Activated T-helper 1 cell treated with anti-CD3 and anti-CD28 coated beads, Interleukin-12 subunit alpha, Interleukin-12 subunit beta, Interleukin-2, Interleukin-4 antibody, amounts not matched to agents 30 ng/mL and 10 ng/mL and 1 ng/mL, durations not matched to agents 14 hours and 24 hours and 36 hours (primary cell): ENCODE measurements at places on chromosomes 7 and 10. TPM values are rescaled to one million over a fixed set of nuclear protein-coding genes. Genes with fewer than 3 reads are reported as not detected.
A peak's percentile ranks its signal among the peaks of the same experiment; 100 is the strongest.

DNA sequence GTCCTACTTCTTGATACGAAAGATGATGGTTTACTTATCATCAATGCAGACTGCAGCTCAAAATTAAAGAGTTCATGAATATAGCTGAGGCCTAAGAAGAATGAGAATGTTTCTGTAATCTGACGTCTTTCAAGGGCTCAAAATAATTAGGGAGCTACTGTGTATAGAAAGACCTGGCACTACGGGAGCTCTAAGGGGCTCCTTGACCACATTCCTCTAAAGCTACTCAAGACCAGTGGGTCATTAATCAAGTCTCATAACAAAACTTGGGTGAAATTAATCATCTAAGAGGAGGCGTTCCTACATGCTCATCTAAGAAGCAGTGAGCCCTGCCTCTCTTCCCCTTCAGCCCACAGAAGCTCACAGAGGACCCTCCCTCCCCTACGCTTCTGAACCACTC is 863.8 kb upstream of the AUTS2 start:
- no peak for DNase-seq

Gene CHAT
- total RNA-seq = 0.54 and 0.83 TPM in 2 replicates

GRCh38 chr7:97006055-97006815 is 882 bp downstream of the DLX6 start:
- DNase-seq = no peak

GRCh38 chr7:7971308-7972040 is 2.9 kb downstream of the GLCCI1 start:
- no peak for DNase-seq

DNA sequence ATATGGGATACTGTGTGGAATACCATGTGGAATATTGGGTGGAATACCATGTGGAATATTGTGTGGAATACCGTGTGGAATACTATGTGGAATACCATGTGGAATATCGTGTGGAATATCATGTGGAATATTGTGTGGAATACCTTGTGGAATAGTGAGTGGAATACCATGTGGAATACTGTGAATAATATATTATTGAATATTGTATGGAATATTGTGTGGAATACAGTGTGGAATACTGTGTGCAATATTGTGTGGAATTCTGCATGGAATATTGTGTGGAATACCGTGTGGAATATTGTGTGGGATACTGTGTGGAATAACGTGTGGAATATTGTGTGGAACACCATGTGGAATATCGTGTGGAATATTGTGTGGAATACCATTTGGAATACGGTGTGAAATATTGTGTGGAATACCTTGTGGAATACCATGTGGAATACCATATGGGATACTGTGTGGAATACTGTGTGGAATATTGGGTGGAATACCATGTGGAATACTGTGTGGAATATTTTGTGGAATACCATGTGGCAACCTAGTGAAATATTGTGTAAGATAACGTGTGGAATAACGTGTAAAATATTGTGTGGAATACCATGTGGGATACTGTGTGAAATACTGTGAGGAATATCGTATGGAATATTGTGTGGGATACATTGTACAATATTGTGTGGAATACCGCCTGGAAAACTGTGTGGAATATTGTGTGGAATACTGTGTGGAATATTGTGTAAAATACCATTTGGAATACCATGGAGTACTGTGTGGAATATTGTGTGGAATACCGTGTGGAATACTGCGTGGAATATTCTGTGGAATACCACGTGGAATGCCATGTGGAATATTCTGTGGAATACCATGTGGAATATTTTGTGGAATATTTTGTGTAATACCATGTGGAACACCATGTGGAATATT is 133.9 kb upstream of the CHST15 start:
- DNase-seq = no peak

- DNase-seq = no peak
Measured at GRCh38 chr10:5640036-5640435, 26.4 kb downstream of the ASB13 start.

GRCh38 chr7:30027065-30027456 is 559 bp upstream of the FKBP14 start:
- DNase-seq = peak; percentile 2

GRCh38 chr10:87546971-87547413 is 42.3 kb downstream of the MINPP1 start:
- no peak for DNase-seq

GRCh38 chr10:43945908-43946307 is 297.2 kb upstream of the ZNF32 start:
- DNase-seq = no peak

- DNase-seq = no peak
Measured at GRCh38 chr10:80693565-80693964, 155.9 kb downstream of the SH2D4B start.

DNA sequence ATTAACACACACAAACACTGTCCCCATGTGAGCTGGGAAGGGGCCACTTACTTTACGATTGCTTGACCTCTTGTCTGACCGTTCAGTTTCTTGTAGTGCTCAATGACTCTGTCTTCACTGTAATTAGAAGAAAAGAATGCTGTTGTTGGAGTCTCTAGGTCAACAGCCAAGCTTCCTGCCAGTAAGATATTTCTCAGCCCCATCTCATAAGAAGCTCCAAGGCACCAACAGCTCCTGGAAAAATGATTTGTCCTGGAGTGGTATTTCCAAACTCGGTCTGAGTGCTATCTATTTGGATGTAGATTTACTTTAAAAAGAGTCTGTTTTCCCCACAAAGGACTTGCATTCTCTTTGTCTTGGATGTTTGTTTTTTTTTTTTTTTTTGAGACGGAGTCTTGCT is 153.7 kb downstream of the PRPF18 start:
- DNase-seq = no peak

DNA sequence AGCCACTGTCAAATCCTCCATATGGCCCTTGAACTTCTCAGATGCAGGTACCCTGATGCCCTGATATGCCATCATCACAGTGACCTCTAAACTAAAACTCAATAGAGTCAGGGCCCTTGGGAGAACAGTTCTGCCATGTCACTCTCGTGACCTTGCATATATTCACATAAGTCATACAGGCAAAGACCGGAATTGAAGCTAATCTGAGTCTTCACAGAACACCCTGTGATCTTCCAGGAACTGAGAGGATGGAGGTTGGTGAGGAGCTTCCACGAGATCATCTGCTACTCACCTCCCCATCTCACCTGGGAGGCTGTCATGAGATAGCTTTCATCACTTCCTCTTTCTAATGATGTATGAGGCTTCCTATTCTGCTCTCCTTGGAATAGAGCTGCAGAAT is 228.7 kb upstream of the CCDC6 start:
- DNase-seq = no peak

Gene LRRC18
- not detected in 2 replicates for total RNA-seq

Gene GPR37
- total RNA-seq = not detected in 2 replicates

Gene NKX1-2
- total RNA-seq = not detected in 2 replicates

Gene HYAL4
- not detected in 2 replicates for total RNA-seq

DNA sequence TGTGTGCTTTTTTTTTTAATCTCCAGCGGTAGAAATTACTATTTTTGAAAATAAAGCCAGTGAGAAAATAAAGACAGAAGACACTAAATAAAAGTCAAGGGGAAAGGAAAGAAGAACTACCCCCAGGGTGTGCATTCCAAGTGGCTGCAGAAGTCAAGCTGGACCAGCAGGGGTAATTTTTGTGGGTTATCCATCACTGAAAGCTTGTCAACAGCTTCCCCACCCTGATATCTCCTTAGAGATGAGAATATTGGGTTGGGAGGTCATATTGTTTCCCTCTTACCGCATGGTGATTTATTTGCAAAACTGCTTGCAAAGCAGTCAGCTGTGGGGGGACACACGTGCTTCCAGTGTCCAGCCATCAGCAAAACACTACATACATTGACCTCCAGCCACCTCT is 46.4 kb downstream of the FAM107B start:
- DNase-seq = no peak

- no peak for DNase-seq
Measured at GRCh38 chr10:5595994-5596471, 70.4 kb downstream of the ASB13 start.

DNA sequence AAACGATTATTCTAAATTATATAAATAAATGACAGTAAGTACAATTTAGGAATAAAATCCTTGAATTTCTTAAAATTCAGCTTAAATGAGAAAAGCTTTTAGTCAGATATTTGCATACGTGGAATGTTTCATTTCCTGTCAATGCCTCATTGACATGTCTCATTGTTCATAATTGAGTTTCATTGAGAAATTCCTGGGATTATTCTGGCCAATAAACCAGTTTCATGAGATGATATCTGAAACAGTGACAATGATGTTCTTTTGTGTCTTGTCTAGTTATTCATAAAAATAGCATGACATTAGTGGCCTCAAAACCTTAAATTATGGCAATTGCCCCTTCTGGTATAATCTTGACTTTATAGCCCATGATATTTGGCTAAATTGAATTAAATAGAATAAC is 95.8 kb downstream of the DKK1 start:
- DNase-seq = no peak

Gene MOGAT3
- not detected in 2 replicates for total RNA-seq

- DNase-seq = no peak
Measured at GRCh38 chr7:66206934-66207240, 1.8 kb downstream of the TPST1 start.
